Purkinje cell (primary cell): ENCODE measurements at places on chromosomes 7 and 10. TPM values are rescaled to one million over a fixed set of nuclear protein-coding genes. Genes with fewer than 3 reads are reported as not detected.

Gene SFTPA1
- polyA plus RNA-seq: not detected in 2 replicates

Gene CNTNAP2
- polyA plus RNA-seq: 21.3 and 33.0 TPM in 2 replicates

Gene EBLN1
- not detected in 2 replicates for polyA plus RNA-seq

Gene FEZF1
- polyA plus RNA-seq: not detected in 2 replicates

Gene NUTM2B
- polyA plus RNA-seq: not detected in 2 replicates

Gene ZPBP
- polyA plus RNA-seq: not detected in 2 replicates

Gene AOC1
- polyA plus RNA-seq: not detected in 2 replicates

Gene MINDY4
- 2.2 and 3.7 TPM in 2 replicates for polyA plus RNA-seq

Gene FANK1
- 0.70 and 4.2 TPM in 2 replicates for polyA plus RNA-seq

Gene SRGN
- polyA plus RNA-seq: 6.8 and 12.5 TPM in 2 replicates

Gene DENND2A
- polyA plus RNA-seq: 0.99 and 1.4 TPM in 2 replicates

Gene GPR85
- 30.1 and 49.8 TPM in 2 replicates for polyA plus RNA-seq

Gene ABCC2
- 0.31 TPM in 1 of 2 replicates, not detected in the other for polyA plus RNA-seq

Gene GIMAP1
- not detected in 2 replicates for polyA plus RNA-seq

Gene SCD
- polyA plus RNA-seq: 18.9 and 20.9 TPM in 2 replicates

Gene SORCS3
- 0.69 and 5.0 TPM in 2 replicates for polyA plus RNA-seq

Gene HYAL4
- not detected in 2 replicates for polyA plus RNA-seq

Gene CDK14
- 98.2 and 105 TPM in 2 replicates for polyA plus RNA-seq

Gene LIPK
- polyA plus RNA-seq: not detected in 2 replicates

Gene ANKRD26
- polyA plus RNA-seq: 22.6 and 39.1 TPM in 2 replicates

Gene TSC22D4
- polyA plus RNA-seq: 2.3 and 2.4 TPM in 2 replicates

Gene LRIT1
- not detected in 2 replicates for polyA plus RNA-seq

Gene DPY19L1
- polyA plus RNA-seq: 17.0 and 17.3 TPM in 2 replicates

Gene PSD
- 1.1 and 1.7 TPM in 2 replicates for polyA plus RNA-seq

Gene HHEX
- polyA plus RNA-seq: 1.2 TPM in 1 of 2 replicates, not detected in the other

Gene VPS37D
- not detected in 2 replicates for polyA plus RNA-seq

Gene NRG3
- 2.4 and 5.8 TPM in 2 replicates for polyA plus RNA-seq
